ENCODE measurements at places on chromosomes 6 and 20.

- DNase-seq: peak; percentile 42
These were observed 183.4 kb downstream of the ADGRG6 start for GRCh38 chr6:142485256-142485655.

DNA sequence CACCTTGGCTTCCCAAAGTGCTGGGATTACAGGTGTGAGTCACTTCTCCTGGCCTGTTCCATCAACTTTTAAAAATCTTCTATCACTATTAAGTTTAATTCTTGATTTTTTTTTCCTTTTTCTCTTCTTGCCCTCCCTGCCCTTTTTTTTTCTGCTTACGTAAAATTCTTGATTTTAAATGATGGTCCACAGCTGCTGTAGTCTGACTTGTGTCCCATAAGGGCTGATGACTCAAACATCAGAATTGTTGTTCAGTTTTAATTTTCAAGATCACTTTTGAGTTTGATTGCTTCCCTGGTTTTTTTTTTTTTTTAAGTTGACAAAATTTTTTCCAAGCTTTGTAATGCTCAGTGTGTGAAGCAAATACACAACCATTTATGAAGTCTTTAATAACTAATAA, 61.9 kb downstream of the CBFA2T2 start:
- DNase-seq: no peak

- peak; percentile 5 for DNase-seq
These were observed 140.5 kb upstream of the SYNDIG1 start for GRCh38 chr20:24328901-24329300.

DNA sequence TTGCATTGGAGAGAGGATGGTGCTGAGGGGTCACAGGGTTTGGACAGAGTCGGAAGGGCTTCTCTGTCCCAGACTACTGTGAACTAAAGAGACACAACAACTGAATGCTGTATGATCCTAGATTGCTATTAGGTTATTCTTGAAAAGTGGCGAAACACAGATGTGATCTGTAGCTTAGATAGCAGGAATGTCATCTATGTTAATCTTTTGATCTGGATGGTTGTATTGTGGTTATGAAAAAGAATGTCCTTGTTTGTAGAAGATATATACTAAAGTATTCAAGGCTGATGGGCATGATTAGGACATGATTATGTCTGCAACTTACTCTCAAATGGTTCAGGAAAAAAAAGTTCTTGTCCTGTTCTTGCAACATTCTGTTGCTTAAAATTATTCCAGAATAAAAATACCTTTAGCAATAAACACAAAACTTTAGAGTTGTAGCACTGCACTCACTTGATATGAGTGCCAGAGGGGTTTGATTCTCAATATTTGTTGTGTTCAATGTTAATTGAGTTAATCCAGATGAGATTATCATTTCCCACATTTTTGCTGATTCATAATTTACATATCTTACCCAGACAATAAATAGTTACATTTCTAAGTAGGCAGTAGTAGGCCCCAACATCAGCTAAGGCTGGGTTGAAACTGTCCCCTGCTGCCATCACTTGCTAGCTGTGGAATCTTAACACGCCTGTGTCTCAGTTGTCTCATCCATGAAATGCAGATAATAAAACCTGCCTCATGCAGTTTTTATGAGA, 645.2 kb downstream of the KIF16B start:
- peak; percentile 14 for DNase-seq

GRCh38 chr20:41645372-41645771, 27.2 kb upstream of the CHD6 start:
- no peak for DNase-seq

GRCh38 chr6:120871416-120872261, 462.6 kb downstream of the TBC1D32 start:
- no peak for DNase-seq

GRCh38 chr6:55897346-55897745, 22.0 kb upstream of the BMP5 start:
- DNase-seq: no peak

DNA sequence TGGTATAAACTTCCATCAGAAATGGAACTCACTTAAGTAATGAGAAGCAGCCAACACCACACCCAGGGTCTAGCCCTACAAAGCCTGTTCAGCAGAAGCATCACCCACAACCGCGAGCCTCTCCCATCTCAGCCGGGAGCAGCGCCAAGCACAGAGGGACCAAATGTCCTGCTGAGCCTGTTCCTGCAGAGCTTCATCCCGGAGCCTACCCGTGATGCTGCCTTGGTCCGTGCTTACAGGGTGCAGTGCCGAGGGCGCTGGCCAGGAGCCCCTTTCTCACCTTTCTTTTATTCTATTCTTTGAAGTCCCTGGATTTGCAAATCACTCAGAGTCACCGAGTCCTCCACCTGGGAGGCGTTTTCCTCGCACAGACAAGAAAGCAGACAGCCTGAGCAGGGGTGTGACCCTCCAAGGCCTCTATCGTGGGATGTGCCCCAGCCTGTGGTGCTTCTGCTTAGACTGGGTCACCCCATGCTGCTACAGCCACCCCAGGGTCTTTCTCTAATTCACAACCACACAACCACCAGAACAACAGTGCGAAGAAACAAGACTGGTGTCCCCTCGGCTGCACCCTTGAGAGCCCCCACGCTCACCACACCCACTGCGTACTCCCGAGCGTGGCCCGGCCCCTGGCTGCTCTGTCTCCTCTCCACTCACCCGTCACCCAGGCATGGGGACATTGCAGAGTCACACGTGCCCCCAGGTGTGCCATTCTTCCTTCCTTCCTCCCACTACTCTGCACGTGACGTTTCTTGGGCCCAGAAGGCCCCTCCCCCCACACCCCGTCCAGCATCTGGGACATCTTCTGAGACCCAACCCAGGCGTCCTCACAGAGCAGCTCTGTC, 92.2 kb upstream of the MPC1 start:
- DNase-seq: peak; percentile 55

GRCh38 chr6:105320765-105321164, 82.1 kb downstream of the PREP start:
- DNase-seq: no peak

- DNase-seq: no peak
These were observed 51.2 kb upstream of the FRMD1 start for GRCh38 chr6:168130168-168130696.

- peak; percentile 5 for DNase-seq
These were observed 19.5 kb downstream of the LRRN4 start for GRCh38 chr20:6034134-6034969.

DNA sequence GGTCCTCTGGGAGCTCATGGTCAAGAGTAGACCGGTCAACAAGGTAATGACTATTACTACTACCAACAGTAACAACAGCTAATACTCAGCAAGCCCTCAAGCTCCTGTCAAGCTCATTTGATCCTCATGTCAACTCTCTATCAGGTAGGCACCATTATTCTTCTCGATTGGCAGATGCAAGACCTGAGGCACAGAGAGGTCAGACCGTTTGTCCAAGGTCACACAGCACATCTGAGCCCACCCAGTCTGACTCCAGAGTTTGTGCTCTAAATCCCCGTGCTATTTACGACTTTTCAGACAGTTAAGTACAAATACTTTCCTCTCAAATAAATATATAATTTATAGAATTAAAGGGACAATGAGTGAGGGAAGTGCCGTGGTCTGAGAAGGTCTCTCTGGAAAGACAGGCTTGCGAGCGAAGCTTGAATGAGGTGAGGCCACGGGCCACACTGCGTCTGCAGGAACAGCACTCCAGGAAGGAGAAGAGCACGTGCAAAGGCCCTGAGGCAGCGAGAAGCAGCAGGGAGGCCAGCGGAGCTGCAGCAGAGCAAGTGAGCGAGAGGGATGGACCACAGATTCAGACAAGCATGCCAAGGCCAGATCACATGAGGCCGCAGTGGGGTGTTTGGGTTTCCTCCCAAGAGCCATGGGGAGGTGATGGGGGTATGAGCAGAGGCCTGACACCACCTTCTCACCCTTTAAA, 117.3 kb downstream of the PREX1 start:
- no peak for DNase-seq

GRCh38 chr6:56408976-56409375, 161.6 kb upstream of the COL21A1 start:
- no peak for DNase-seq

- peak; percentile 64 for DNase-seq
These were observed 28.9 kb downstream of the UTRN start for GRCh38 chr6:144314003-144314485.

GRCh38 chr6:113190170-113190569, 667.0 kb upstream of the MARCKS start:
- no peak for DNase-seq

- no peak for DNase-seq
These were observed 13.1 kb upstream of the MLN start for GRCh38 chr6:33816911-33817310.

GRCh38 chr20:12466915-12467314, 541.9 kb upstream of the SPTLC3 start:
- no peak for DNase-seq

DNA sequence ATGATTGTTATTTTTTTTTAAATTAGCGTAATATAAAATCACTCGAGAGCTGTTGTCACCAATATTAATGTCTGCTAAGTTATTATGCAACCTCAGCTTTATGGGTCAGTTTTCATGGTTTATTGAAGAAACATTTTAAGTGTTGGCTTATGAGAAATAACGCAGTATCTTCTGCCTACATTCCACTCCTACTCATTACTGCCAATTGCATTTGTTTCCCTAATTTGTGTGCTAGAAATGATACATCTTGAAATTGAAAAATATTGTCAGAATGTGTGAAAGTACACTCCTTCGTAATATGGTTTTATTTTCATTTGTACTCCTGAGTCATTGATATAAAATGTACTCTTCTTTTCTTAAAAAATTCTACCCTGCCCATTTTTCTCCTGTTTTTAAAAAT, 333.3 kb upstream of the HSF2 start:
- DNase-seq: no peak

DNA sequence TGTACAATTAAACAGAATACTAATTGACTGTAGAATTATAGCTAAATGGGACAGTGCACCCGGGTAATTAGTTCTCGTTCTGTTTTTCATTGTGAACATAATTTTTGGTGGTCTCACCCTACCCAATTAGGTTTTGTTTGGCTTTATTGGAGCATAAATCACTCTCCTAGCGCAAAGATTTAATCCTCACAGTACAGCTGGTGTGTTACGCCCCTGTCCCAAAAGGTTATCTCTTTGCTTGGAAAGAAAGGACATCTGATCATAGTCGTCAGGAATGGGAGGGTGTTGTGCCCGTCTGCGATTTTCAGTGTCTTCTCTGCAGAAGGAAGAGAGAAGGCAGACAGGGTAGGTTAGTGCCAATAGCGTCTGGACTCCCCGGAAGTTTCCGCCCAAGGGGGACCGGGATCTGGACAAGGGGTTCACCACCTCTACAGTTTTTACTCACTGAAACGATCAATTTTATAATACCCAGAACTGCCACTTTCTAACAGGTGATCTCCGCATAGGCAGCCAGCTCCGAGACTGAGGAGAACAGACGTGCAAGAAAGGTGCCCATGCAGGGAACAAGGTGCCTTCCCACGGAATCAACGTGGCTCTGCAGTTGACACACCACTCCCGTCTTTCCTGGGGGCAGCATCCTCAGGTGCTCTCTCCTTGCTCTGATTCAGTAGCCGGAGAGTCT, 617.4 kb upstream of the CDH4 start:
- DNase-seq: no peak

GRCh38 chr20:4056880-4057279, 41.5 kb upstream of the RNF24 start:
- no peak for DNase-seq

GRCh38 chr6:39546731-39547130, 178.5 kb downstream of the KIF6 start:
- DNase-seq: no peak

DNA sequence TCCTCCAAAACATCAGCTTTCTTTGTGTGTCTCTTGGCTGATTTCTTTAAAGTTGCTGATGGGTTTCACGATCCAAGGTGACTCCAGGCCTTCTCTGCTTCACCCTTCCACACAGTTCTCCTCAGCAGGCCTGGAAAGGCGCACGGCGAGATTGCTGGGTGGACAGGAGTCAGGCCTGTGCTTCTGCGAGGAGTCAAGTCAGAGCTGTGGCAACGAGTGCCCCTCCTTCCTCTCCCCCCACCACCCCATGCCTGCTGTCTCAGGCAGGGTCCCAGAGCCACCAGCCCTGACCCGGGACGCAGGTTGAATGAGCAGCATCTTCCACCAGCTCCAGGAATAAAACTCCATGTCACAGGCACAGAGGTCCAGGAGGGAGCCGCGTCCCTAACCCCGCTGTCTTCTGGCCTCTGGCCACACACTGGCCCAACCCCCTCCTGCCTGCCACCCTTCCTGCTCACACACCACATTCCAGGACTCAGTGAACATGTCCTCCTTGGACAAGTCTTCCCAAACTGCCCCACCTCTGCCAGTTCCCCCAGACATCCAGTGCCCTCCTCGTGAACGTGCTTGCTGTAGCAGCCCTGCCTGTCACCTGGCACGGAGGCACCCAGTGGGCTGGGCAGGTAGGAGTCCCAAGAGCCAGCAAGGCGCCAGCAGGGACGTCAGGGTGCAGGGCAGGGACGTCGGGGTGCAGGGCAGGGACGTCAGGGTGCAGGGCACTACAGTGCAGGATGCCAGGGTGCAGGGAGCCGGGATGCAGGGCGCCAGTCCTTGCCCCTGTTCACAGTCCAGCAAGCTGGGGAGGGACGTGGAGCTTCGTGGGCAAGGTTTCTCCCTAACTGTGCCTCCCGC, 7.2 kb upstream of the NTSR1 start:
- no peak for DNase-seq

GRCh38 chr6:23306251-23306950, 737.0 kb downstream of the HDGFL1 start:
- no peak for DNase-seq

- no peak for DNase-seq
These were observed 318.2 kb upstream of the RGS17 start for GRCh38 chr6:153449279-153449678.

DNA sequence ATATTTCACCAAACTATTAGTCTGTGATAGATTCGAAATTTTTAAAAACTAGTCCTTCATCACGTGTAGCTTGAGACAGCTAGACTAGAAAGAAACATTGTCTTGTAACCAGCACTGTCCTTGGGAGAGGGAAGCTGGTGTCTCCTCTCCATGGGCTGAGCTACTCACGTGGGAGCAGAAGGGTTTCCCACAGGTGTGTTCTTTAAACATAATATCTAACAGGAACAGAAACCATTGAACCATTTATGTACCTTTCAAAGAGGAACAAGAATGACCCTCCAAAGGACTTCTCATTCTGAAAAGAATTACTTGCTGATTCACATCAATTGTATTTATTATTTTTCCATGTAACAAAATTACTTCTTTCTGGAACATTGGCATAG, 72.4 kb upstream of the SYNJ2 start:
- DNase-seq: no peak

DNA sequence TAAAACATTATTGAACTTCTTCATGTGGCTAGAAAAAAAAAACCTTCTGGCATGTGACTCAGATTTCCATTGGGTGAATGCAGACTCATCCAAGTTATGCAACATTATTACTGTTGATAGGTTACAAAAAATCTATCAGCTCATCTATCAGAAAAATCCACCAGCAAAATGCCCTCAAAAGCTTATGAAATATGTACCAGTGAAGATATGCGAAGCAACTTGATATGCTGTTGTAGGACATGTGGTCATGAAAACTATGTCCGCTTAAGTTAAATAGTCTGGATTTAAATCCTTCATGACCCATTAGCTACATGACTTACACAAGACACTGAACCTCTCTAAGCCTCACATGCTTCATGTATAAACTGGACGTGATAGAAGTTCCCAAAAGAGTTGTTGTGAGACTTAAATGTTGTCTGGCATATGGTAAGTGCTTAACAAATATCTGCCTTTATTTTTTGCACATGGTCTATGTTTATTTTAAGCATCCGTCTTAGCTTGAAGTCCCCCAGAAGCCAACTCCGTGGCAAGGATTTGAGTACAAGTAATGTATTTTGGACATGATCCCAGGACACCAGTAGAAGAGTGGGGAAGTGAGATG, 12.5 kb upstream of the BFSP1 start:
- DNase-seq: peak; percentile 68

- DNase-seq: peak; percentile 54
These were observed 118.8 kb downstream of the RALGAPA2 start for GRCh38 chr20:20593447-20594170.

- DNase-seq: no peak
These were observed 350.0 kb upstream of the MANEA start for GRCh38 chr6:95227351-95227750.
